ENCODE measurements at places on chromosomes 6 and 20.

GRCh38 chr6:107495971-107496370 is 6.1 kb downstream of the SOBP start:
- no peak for DNase-seq

DNA sequence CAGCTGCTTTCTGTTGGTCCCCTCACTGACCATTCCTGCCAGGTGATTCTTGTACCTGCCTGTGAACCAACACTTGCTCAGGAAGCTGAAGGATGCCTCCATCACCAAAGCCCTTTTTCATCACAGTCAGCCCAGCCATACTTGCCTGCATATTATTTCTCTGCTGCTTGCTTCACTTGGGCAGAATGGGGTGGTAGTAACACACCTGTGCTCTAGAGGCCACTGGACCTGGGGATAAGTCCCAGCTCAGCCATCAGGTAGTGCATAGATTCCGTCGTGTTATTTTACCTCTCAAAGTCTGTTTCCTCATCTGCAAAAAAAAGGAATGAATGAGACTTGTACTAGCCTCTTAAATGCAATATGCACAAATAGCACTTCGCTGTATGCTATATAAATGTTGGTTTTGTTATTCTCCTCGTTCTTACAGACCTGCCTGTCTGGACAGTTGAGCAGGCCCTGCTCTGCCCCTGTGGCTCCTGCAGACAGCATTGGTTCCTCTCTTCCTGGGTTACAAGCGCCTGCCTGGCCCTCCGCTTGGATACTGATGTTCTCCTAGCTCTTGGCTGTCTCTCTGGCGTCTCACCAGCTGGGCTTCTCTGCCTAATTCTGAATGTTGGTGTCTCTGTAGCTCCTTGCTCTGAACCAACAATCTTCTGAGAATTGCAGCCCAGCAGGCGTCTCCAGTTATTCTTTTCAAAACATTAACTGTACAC is 151.8 kb downstream of the UNC5CL start:
- DNase-seq, result no peak

- peak; percentile 68 for DNase-seq
Observed at GRCh38 chr20:58839474-58839874, 11.2 kb downstream of the GNAS-AS1 start.

DNA sequence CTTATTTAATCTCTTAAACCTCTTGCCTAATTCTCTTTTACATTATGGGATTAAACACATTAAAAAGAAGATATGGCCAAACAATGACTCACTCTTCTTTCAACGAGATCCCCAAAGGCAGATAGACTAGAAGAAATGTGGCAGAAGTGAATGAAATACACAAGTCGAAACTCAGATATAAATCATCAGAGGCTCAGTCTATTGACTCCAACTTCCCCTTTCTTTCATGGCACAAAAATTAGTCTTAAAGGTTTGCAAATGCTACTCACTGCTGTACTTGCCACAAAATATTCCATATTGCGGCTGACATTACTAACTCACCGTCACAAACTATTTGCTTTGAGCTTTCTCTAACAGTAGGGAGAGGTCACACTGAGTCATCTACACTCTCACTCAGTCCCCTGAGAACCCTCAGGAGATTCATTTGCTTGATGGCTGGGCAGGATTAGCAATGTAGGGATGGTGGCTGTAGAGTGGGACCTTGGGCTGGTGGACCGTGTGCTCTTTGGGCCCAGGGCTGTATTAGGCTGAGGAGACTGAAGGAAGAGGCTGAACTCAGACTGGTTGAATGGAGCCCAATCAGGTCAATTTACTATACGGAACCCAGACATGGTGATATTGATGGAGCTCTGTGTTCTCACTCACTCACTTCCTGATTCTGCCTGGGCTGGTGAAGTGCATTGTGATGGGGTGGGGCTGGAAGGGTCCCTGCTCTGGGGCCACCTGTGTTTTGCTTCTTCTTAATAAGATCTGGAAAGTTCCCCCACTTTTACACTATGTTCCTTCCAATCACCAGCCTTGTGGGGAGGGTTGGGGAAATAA is 42.8 kb upstream of the UBR2 start:
- peak; percentile 41 for DNase-seq

DNA sequence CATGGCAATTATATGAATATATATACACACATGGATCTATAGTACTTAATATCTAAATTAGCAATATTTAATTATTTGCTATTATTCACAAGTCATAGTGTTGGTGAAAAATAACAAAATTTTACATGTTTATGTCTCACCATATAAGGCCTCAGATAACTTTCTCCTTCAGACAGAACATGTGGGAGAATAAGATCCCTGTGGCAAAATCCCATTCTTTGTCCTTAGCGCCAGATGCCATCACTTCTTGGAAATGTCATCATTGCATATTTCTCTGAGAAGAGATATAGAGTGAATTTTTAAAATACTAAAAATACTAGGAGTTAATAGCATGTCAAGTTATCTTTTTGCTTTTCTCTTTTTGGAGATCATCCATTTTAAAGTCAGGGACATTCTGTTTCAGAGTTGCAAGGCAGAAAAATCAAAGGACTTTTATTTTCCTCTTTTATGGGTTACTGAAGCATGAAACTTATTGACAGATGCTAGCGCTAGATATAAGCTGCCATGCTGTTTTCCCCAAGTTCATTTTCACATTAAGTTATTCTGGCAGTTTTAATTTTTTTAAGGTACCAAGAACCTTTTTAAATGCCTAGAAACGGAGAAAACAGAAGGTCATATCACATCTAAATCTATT is 30.4 kb upstream of the STXBP5 start:
- DNase-seq, result no peak

DNA sequence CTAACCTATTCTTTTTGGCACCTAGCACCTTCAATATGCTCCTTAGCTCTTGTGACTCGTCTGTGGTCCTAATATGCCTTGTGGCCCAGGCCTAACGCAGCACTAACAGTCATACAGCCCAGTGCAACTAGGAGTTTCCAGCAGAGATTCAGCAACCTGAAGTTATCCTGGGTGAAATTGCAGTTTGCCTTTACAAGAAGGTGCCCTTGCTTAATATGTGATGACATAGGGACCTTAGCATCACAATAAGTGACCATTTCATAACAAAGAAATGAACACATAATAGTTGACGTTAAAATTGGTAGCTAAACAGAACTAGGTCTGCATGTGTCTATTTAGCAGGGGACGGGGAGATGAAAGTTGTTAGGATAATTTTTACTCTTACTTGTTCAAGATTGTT is 10.1 kb downstream of the FIG4 start:
- DNase-seq, result no peak

- no peak for DNase-seq
Observed at GRCh38 chr6:31495580-31495979, 2.4 kb upstream of the MICB start.

DNA sequence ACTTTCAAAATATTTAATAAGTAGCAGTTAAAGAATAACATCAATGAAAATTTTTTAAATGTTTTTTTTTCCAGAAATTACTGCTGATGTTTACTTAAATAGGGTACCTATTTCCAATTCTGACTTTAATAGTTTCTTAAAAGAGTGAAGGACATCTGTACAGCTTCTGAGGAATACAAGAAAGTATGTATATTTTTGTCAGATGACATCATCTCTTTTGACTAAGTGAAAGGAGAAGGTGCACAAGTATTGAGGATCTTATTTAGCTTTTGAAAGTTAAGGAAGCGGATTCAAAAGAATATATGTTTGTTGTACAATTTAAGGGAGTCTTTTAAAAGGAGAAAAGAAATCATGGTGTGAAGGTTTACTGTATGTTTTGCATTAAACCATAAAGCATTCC is 90.0 kb upstream of the SLC35B3 start:
- DNase-seq, result no peak

DNA sequence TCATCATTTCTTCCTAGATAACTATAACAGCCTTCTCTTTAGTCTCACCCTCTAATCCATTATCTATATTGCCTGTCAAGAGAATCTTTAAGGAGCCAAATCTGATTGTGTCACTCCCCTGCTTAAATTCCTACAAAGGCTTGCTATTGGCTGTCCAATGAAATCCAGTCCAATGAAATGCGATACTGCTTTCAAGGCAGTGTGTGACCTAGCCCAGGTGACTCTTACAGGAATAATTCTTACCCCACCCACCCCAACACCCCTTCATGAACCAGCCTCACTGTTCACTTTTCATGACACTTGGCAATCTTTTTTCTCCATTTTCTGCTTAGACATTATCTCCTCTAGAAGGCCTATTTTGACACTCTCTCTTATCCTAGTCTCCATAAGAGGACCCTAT is 163.3 kb upstream of the MARCKS start:
- DNase-seq, result no peak

- DNase-seq, result no peak
Observed at GRCh38 chr6:145749632-145750031, 14.3 kb upstream of the EPM2A start.

DNA sequence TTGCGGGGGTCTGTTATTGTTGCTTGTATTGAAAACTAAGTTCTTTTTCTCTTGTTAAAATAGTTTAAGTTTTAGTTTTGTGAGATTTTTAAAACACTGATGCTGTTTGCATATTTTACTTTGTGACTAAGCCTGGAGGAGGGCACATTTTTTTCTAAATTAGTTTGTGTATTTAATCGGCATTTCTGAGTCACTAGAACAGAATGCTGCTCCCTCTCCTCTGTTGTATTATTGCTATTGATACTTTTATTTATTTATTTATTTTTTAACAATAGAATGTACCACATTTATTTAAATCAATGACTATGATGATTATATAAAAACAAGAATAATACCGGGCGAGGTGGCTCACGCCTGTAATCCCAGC is 5.1 kb upstream of the FAM50B start:
- no peak for DNase-seq

Data from activated T-cell treated with anti-CD3 and anti-CD28 coated beads, Interleukin-2, amount 50 U/mL, for 48 hours (primary cell).